ENCODE measurements at places on chromosomes 2 and 18.
A peak's percentile ranks its signal among the peaks of the same experiment; 100 is the strongest.

- DNase-seq = no peak
Measured at GRCh38 chr2:17309181-17309580, 209.1 kb downstream of the RAD51AP2 start.

- DNase-seq = no peak
Measured at GRCh38 chr18:10405816-10406663, 48.4 kb upstream of the APCDD1 start.

- DNase-seq = peak; percentile 22
Measured at GRCh38 chr18:22293417-22293816, 124.0 kb downstream of the GATA6 start.

- DNase-seq = no peak
Measured at GRCh38 chr18:32095900-32096229, 4.2 kb downstream of the RNF138 start.

GRCh38 chr2:236040600-236041328, 127.4 kb downstream of the GBX2 start:
- no peak for DNase-seq

DNA sequence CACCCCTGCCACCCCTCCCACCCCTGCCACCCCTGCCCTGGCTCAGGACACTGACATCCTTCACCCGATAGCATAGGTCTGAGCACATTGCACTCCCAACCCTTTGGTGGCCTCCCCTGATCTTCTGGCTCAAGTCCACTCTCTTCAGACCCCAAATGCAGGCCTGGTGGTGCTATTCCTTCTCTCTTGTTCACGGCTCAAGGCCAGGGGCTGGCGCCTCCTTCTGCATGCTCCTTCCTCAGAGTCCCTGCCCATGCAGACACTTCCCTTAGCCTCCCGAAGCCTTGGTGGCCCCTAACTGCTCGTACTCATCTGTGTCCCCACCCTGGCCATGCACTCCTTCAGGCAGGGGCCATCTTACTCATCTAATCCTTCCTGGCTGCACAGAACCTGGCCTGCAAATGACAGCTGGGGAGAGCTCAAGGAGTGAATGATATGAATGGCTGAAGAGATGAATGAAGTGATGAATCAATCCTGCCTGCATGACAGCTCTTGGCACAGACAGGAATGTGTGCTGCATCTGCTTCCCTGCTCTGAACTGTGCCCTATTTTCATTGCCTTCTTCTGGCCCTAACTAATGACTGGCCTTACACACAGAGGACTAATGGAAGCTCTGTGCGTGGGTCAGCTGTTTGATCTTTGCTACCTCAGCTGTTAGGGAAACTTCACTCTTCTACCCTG, 290.8 kb downstream of the DYSF start:
- no peak for DNase-seq

- peak; percentile 46 for DNase-seq
Measured at GRCh38 chr2:5694306-5694705, 2.1 kb downstream of the SOX11 start.

Data from A172 (cell line).